ENCODE measurements at places on chromosomes 4 and X.

DNA sequence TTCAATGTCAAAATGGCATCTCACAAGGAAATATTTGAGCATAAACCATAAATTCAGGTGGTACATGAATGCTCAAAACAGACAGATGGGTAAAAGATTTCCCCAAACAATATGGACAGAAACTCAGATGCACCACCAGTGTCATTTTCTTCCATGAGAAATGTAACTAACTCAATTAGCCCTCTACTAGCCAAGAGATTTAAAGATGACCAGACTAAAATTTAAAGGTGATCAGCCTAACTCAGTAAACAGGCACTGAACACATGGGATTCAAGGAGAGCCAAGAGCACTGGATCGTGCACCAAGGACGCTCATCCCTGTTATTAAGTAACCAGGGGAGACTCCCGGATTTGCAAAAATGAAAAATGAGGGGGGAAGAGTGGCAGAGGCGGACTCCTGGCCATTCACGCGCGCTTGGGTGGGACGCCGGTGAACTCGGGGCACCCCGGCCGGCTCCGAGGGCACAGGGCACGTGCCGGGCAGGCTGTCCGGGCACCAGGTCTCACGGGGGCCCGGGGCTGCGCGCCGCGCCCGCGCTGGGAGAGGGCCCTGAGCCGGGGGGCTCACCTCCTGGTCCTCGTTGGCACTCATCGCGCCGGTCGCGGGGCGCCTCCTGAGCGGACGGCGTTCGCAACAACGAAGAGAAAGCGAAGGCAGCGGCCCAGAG, 490 bp downstream of the RWDD4 start:
- no peak for DNase-seq

DNA sequence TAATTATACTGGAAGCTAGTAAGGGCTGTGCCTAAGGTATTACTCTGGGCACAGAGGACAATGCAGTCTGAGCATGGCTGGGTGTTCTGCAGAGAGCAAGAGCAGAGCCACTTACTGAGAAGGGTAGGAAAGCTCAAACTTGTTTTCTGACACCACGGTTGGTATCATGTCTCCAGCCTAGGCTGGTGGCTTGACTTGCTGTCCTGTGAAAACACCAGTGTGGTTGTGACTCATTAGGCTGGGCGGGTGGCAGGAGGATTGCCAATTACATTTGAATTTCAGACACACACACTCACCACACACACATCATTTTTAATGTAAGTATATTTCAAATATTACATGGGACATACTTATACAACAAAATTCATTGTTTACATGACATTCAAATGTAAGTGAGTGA, 19.7 kb upstream of the MTM1 start:
- DNase-seq, result no peak

- DNase-seq, result no peak
These were observed 64.1 kb upstream of the GPM6A start for GRCh38 chr4:175875993-175876771.

DNA sequence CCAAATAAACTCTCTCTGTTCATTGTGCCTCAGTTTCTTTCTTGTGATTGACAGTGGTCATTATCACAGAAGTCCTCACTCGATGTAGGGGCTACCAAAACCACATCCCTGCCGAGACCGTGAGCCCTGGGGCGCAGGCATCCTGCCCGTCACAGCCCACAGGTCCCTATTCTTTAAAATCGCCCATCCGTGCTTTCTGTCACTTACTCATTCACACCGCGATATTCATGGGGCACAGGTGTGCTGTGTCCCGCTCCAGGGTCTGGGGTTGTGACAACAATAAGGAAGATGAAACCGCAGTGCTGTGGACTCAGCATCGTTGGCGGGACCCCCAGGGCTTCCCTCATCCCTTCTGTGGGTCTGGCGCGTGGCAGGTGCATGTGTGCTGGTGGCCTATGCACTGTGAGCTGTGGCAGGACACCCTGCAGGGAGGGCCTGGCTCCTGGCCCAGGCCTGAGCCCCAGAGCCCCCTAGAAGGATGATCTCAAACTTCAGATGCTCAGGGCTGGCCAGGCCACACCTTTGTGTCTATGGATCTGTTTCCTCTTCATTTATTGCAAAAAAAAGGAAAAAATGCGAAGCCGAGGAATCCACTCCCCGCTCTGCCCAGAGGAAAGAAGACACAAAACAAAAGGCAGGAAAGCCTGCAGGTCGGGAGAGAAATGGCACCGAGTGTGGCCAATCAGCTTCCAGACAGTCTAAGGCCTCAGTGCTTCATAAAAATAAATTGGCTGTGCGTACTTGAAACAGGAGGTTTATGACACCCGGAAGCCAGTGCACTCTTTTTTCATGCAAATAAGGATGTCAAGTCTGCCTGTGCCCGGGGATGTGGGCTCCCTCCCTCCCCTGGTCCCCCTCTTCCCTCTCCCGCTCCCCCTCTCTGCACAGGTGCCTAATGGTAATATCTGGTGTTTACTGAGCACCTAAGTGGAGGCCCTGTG, 109.5 kb upstream of the ADRA2C start:
- DNase-seq, result no peak

GRCh38 chr4:183469285-183469684, 24.8 kb downstream of the CDKN2AIP start:
- DNase-seq, result no peak

GRCh38 chr4:133464311-133464710, 315.2 kb downstream of the PCDH10 start:
- no peak for DNase-seq

DNA sequence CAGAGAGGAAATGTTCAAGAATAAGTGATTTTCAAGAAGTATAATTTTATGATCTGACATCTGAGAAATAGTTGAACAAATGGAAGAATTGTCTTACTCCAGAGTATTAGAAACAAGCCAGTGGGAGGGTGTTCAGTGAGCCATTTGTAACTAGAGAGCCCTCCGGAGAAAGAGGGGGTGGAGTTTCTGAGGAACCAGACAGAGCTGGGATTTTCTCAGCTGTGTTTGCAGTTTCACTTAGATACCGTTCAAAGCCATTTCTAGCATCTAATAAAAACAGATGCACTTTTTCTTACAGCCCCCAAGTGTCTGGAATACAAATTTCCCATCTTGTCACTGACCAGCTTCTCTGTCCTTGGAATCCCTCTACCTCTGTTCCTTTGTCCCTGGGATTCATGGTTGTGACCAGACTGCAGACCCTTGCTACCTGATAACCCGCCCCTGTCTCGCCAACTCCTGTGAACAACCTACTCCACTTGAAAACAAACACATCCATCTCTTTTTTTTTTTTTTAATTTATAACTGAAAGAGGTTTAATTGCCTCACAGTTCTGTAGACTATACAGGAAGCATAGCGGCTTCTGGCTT, 132.8 kb upstream of the KLF3 start:
- no peak for DNase-seq

Measured in natural killer cell treated with Interleukin-12 subunit alpha and Interleukin-12 subunit beta and Interleukin-15 and Interleukin-18, amount 100 ng/mL, for 72 hours (primary cell).